WERI-Rb-1 (cell line): ENCODE measurements at places on chromosomes 2 and 18.
A peak's percentile ranks its signal among the peaks of the same experiment; 100 is the strongest.

DNA sequence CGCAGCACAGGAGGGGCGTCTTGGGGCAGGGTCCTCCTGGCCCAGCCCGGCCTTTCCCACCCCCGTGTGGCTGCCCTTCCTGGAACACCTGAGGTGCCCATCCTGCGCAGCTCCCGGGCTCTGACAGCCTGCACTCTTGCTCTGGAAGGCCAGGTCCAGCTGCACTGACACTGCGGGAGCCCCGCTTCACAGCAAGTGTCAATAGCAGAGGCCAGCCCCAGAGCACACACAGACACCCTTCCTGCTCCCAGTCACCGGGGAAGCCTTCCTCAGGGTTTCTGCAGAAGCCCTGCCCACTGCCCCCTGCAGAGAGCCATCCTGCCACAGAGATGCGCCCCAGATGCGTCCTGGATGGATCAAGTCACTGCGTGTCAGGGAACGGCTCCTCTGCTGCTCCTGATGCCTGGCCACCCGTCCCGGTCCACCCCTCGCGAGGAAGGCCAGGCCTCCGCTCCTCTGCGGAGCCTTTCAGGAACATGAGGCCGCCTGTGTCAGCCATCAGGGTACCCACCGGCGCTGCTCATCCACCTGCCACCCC, 519.2 kb upstream of the MYT1L start:
- peak; percentile 48 for DNase-seq

GRCh38 chr18:27728659-27729058, 448.3 kb downstream of the CDH2 start:
- no peak for DNase-seq

- DNase-seq = no peak
Observed at GRCh38 chr2:126510356-126510755, 145.6 kb upstream of the GYPC start.

- peak; percentile 26 for DNase-seq
Observed at GRCh38 chr2:167293172-167293781, 405.0 kb downstream of the XIRP2 start.

DNA sequence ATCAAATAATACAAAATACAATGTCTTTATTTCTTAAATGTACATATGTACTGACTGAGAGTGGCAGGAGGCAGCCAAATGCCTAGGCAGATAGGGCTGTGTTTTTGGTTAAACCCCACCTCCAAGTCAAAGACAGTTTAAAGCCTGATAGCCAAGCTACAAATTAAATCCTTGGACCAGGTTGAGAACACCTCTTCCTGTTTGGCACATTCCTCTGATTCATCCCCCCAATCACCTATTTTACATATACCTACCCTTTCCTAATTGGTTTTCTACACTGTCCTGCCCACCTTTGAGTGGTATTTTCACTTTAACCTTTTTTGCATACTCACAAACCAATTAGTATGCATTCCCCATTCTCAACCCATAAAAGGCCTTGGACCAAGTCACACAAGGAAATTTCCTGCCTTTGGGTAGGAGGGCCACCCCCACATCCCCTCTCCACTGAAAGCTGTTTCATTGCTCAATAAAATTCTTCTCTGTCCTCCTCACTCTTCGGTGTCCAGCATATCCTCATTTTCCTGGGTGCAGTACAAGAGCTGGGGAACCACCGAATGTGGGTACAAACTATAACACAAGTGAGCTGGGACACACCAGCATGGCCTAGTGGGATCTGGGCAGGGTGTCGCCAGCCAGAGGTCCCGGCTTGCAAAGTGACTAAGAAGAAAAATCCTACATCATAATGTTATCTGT, 149.1 kb downstream of the UBE2E3 start:
- DNase-seq = no peak

DNA sequence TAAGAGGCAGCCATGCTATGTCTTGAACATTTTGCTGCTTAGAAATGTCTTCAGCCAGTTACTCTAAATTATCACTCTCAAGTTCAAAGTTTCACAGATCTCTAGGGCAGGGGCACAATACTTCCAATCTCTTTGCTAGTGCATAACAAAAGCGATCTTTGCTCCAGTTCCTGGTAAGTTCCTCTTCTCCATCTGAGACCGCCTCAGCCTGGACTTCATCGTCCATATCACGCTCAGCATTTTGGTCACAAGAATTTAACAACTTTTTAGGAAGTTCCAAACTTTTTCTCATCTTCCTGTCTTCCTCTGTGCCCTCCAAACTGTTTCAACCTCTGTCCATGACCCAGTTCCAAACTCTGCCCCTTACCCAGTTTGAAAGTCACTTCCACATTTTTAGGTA, 8.8 kb upstream of the SLC35F5 start:
- DNase-seq = no peak

- DNase-seq = no peak
Observed at GRCh38 chr2:28640260-28640907, 111.2 kb upstream of the PPP1CB start.

- DNase-seq = no peak
Observed at GRCh38 chr2:62293490-62294271, 97.8 kb downstream of the B3GNT2 start.

GRCh38 chr2:194004590-194005206, 1652.3 kb upstream of the SLC39A10 start:
- no peak for DNase-seq

- no peak for DNase-seq
Observed at GRCh38 chr2:188975497-188976102, 1.4 kb downstream of the COL3A1 start.

- DNase-seq = no peak
Observed at GRCh38 chr2:58215429-58215828, 25.7 kb downstream of the FANCL start.

DNA sequence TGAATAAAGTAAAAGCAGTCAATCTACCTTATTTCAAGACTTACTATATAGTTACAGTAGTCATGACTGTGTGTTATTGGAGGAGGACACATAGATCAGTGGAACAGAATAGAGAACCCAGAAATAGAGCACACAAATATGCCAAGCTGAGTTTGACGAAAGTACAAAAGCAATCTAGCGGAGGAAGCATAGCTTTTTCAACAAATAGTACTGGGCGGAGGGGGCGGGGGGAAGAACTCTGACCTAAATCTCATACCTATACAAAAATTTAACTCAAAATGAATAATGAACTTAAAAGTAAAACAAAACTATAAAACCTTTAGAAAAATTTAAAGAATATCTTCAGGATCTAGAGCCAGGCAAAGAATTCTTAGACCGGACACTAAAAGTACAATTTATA, 139.1 kb downstream of the AGPS start:
- no peak for DNase-seq

- DNase-seq = no peak
Observed at GRCh38 chr2:116440104-116440653, 1374.3 kb upstream of the DDX18 start.

DNA sequence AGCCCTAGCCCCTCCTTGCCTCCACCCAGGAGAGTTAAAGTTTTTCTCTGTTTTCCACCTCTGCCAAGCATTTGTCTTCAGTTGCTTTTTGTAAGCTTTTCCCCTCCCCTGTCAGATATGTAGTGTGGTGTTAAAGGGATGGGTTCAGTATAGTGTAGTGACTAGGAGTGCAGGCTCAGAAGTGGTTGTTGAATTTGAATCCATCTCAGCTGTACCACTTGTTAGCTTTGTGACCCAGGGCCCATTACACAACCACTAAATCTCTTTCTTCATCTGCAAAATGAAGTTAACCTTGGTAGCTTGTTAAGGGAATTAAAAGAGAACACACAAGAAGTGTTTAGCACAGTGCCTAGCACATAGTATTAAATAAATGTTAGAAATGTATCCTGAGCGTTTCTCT, 56.9 kb downstream of the MAP3K20 start:
- DNase-seq = no peak

DNA sequence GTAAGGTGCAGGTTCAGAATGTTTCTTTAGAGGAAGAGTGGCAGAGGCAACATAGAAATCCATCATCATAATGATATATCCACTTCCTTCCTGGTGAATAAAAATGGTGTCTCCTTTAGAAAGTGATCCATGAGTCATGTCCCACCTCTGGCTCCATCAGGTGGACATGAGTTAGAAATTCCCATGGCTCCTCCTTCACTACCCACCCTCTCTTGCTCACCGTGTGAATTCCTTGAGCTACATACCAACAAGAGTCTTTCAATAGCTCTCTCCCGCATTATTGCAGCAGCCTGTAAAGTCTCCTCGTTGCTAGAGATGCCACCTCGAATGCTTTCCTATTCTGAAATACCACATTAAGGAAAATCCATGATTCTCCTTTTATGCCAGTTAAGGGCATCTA, 317.6 kb downstream of the LNPK start:
- no peak for DNase-seq

GRCh38 chr2:100629309-100629708, 66.5 kb downstream of the PDCL3 start:
- DNase-seq = no peak

DNA sequence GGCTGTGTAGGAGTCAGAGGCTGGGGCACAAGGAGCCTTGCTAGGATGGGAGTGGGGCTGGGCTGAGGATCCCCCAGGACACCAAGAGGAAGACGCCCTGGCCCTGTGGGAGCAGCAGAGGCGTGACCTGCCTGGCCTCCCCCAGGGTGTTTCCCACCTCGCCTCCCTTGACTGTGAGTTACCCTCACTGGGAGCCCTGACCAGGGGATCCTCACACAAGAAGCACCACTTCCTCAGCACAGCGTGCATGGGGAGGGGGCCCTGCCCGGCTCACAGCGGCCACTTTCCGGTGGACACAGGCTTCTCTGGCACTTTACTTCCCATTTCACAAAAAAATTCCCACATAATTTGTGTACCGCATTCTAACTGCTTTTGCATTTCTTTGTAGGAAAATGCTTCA, 187.7 kb downstream of the EIPR1 start:
- no peak for DNase-seq

DNA sequence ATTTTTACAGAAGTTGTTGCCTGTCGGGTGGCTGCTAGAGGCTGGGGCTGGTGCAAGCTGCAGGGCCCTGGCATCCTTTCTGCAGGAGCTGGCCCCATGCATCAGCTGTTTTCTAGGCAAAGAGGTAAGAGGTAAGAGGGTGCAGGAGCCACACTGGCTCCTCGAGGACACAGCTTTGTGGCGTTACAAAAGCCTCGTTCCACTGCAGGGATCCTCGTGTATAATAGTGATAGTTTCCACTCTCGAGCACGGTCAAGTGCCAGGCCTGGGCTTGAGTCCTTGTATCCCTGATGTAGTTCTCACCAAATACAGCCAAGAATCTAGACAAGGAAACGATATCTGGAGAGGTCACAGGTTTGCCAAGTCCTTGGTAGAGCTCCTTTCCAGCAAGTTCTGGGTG, 33.2 kb upstream of the FHOD3 start:
- no peak for DNase-seq

DNA sequence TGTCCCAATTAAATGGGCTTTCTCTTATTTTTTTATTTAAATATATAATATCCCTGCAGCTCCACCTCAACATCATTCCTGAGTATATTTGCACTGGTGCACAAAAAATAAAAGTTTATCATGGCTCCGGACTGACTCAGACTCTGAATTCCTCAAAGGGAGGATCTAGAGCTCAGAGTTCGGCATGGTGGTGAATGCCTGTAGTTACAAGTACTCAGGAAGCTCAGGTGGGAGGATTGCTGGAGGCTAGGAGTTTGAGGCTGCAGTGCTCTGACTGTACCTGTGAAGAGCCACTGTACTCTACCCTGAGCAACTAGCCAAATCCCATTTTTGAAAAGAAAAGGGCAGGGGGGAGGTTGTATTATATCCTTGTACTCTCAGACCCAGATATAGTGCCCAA, 52.8 kb upstream of the NRXN1 start:
- no peak for DNase-seq

DNA sequence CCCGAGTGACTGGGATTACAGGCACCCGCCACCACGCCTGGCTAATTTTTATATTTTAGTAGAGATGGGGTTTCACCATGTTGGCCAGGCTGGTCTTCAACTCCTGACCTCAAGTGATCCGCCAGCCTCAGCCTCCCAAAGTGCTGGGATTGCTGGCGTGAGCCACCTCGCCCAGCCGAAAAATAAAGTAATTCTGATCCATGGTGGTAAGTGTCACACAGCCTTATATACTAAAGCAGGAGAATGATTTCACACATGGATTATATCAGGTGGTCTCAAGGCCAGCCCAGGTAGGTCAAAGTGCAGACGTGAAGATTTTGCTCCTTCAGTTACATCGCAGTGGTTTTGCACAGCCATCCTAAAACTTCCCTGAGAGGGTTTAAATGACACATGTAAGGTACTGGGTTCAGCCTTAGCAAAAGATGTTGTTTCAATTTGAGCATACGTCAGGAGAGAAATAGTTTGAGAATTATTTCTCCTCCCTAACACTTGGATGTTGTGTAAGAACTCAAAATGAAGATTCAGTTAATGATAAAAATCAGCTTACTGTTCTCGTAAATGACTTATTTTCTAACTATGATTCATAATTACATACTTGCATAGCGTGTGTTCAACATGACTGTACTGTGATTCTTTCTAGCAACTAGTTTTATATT, 93.0 kb upstream of the SLC39A10 start:
- DNase-seq = no peak

DNA sequence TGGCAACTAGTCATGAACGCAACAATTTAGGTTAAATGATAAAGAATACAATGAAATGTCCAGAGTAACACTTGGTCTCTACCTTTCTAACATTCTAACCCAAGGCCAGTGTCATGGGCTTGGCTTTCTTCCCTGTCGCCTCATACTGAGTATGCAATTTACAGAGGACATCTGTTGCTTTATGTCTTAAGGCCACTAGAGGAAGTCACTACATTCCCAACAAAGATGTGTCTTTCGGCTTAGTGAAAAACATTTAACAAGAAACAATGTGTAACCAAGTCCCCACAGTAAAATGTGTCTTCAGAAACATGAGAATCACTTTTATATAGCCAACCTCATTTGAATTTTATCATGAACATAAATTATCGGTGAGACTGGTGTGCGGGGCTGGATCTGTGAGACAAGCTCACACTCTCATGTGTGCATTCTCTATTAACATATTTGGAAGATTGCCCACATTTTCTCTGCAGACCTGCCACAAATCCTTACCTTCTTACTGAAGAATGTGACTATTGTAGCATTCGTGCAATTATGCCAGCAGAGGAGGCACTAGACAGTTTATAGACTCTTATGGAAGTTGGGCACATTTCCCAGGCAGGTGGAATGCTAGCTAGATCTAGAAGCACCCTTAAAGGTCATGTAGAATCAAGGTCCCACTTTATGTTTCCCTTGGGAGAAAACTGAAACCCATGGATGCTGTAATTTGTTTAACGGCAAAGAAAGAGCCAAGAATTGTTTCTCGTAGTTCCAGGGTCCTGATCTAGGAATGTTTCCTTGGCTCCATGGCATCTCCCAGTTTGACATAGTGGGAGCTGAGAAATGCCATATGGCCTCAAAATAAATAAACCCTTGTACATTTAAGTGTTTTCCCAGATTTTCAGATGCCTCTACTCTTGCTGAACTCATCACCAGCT, 101.8 kb downstream of the CD226 start:
- no peak for DNase-seq

DNA sequence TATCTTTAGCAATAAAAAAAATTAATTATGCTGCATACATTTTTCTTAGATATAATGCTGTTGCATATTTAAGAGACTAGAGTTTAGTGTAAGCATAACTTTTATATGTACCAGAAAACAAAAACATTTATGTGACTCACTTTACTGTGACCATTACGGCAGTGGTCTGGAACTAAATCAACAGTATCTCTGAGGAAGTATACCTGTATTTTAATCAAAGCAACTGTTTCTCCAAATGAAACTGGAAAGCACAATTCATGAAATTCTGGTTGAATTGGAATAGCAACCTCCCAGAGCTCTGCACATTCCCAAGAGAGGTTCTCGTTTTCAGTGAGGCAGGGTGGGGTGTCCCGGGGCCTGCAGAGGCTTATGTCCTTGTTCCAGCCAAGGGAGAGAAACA, 112.2 kb upstream of the TACR1 start:
- DNase-seq = no peak
